ENCODE measurements at places on chromosomes 7 and 10.

DNA sequence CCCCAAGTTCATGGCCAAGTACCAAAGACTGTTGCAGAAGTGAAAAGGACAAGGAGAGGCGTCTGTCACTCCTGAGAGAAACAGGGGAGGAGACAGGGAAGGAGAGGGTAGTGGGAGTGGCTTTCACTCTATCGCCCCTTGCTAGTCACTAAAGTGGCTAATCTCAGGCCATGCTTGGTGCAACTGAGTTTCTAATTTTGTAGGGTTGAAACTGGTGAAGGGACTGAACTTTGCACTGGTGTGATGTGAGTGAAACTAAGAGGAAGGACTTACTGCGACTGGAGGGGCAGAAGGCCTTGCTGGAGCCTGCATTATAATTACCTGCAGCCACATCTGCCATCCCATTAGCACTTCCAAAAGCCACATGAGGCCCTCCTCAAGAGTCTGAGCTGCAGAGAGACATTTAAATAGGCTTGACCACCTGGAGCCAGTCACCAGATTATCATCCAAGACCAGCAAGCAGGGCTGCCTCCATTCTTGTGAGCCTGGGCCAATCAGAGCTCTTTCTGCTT is 107.2 kb upstream of the EEPD1 start:
- H3K4me3 ChIP-seq: no peak overlapping the region
- H3K4me1 ChIP-seq: peaks cover 15% of the 10 kb centered on the region
- H3K36me3 ChIP-seq: no peaks in the 10 kb centered on the region
- DNase-seq: no peak

DNA sequence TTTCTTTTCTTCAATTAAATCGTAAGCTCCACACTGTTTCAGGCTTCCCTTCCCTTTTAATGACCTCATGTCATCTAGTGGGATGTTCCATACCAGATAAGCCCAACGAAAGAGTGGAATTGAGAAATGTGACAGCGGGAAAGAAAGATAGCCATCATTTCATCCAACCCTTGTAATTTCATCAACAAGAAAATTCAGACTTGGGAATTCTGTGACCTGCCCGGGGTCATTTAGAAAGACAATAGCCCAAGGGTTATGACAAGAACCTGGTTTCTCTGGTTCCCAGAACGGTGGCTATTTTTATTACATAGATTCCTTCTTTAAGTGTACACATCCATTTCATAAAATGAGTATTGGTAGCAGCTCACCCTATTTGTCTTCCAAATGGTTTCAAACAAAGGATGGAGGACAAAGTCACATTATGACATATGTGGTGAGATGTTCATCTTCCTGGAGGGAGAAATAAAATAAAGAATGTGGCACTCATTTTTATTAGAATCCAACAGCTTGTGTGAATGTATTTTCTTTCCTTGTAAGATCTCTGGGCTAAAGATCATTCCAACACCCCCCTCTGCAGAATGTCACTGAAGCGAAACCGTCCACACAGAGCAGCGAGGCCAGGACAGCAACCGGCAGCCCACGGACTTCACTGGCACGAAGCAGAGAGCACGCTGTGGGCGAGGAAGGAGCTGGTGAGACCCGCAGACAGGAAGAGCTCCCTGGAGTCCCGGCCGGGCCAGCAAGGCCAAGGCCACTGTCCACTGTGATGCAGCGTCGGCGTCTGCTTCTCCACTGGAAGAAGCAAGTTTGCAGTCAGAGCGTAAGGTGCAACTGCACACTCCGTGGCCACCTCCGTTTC is 199.9 kb downstream of the KLF6 start:
- H3K36me3 ChIP-seq: no peaks in the 10 kb centered on the region
- no peak overlapping the region for H3K27ac ChIP-seq
- DNase-seq: no peak

GRCh38 chr7:158240801-158241200 is 346.8 kb downstream of the PTPRN2 start:
- H3K4me1 ChIP-seq: no peaks in the 10 kb centered on the region
- H3K27ac ChIP-seq: no peak overlapping the region
- H3K4me3 ChIP-seq: no peak overlapping the region
- no peaks in the 10 kb centered on the region for H3K27me3 ChIP-seq

- peaks cover 8% of the 10 kb centered on the region for H3K27me3 ChIP-seq
- H3K36me3 ChIP-seq: no peaks in the 10 kb centered on the region
- peak; percentile 92 for DNase-seq
- no peaks in the 10 kb centered on the region for H3K4me1 ChIP-seq
- H3K4me3 ChIP-seq: peak within 1 kb of the TSS; percentile 97
Observed at GRCh38 chr7:135211179-135211945, at the start of gene WDR91. Gene WDR91, minus strand, starts transcription at chr7:135211526. Its CDS starts 24 bp downstream, at chr7:135211502.

GRCh38 chr7:101104193-101104713 is 19.0 kb downstream of the TRIM56 start:
- peaks cover 15% of the 10 kb centered on the region for H3K4me1 ChIP-seq
- H3K4me3 ChIP-seq: no peak overlapping the region
- no peak overlapping the region for H3K27ac ChIP-seq
- no peaks in the 10 kb centered on the region for H3K27me3 ChIP-seq
- no peaks in the 10 kb centered on the region for H3K36me3 ChIP-seq
